CD8-positive, alpha-beta memory T cell (primary cell): ENCODE measurements at places on chromosomes 13 and 19. TPM values are rescaled to one million over a fixed set of nuclear protein-coding genes. Genes with fewer than 3 reads are reported as not detected.

DNA sequence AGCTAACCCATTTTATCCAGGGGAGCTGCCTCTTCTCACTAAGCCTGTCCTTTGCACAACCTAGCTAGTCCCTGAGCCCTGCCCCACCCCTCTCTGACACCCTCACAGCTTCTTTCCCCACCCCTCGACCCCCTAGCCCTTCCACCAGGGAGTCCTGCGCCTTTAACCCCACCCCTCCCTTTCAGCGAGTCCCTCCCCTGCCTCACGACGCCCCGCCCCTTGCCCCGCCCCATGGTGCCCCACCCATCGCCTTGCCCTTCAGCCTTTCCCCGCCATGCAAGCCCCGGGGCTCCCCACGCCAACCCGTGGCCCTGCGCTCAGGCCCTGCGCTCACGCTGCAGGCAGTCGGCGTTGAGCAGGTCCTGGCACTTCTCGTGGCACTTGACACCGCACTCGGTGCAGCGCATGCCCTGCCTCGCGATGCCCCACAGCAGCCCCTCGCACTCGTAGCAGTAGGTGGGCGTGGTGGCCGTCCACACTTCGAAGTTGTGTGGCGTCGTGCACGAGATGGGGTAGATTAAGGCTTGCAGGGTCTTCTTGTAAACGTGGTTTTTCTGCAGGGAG lies 40.0 kb downstream of the UNC13A start:
- DNase-seq = no peak

Gene CYP2F1
- total RNA-seq = not detected

- DNase-seq = no peak
These were observed 28.8 kb upstream of the RCBTB2 start for GRCh38 chr13:48561466-48562235.

Gene ZNF507
- 32.9 TPM for total RNA-seq

DNA sequence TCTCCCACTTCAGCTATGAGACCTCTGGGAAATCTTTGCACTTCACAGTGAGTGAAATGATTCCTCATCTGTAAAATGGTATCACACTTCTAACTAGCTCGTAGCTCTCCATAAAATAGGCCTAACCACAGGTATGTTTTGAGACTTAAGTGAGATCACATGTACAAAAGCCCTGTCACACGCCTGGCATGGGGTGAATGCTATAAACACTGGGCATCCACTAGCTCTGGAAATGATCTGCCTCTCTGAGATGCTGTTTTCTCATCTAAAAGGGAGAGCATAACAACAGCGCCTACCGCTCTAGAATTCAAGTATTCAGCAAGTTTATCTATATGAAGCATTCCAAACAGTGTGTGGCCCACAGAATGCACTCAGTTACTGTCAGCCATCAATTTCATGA lies 2.2 kb downstream of the AKT2 start:
- DNase-seq = no peak

- DNase-seq = no peak
These were observed 2.8 kb upstream of the CRYL1 start for GRCh38 chr13:20528452-20528851.

Gene GDF15
- total RNA-seq = 0.29 TPM

DNA sequence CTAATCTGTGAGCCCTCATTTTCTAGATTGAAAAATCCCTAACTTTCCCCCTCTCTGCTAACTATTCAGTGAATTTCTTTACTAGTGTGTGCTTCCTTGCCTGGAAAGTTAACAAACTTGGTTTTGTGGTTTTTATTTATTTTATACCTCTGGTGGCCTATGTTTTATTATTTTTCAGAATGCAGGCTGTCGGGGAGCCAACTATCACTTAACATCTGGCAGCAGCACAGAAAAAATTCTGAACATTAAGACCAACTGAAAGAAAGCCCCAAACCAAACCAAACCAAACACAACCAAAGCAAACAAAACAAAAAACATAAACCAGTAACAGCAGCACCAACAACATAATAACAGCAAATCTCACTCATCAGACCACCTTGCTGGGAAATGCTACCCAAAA lies 109.0 kb upstream of the KL start:
- no peak for DNase-seq

GRCh38 chr13:104837756-104838155 lies 1697.7 kb downstream of the EFNB2 start:
- DNase-seq = no peak

GRCh38 chr19:31312009-31312676 lies 37.1 kb downstream of the TSHZ3 start:
- DNase-seq = no peak

DNA sequence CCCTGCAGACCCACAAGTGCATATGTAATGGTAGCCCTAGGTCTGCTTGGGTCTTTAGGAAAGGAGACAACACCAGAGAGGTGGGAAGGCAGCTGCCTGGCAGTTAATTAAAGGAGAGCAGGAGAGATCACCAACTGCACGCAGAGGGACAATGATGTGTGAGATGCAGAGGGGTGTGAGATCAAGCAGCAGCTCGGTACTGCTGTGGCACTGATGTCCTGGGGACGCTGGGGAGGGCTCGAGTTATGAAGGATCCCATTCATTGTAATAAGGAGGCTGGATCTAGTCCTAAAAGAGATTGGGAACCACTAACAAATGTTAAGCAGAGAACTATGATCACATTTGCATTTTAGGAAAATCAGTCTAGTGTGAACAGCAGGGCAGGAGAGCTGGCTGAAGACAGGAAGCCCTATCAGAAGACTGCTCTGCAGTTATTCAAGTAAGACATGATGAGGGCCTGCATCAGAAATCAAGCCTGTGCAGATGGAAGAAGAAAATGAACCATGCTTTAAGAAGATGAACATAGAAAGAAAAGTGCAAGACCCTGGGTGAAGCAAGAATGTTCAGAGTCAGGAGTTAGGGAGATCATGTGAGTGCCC lies 80.4 kb downstream of the DLEU7 start:
- no peak for DNase-seq

Gene RAB4B
- total RNA-seq = 27.2 TPM
